Ovary (tissue), 10 donors: ENCODE measurements at places on chromosomes 2 and 18.

- no peak overlapping the region for H3K4me3 ChIP-seq
- no peak for DNase-seq
- no peak overlapping the region for H3K27ac ChIP-seq
These were observed 25.7 kb downstream of the SGPP2 start for GRCh38 chr2:222450021-222450420.

DNA sequence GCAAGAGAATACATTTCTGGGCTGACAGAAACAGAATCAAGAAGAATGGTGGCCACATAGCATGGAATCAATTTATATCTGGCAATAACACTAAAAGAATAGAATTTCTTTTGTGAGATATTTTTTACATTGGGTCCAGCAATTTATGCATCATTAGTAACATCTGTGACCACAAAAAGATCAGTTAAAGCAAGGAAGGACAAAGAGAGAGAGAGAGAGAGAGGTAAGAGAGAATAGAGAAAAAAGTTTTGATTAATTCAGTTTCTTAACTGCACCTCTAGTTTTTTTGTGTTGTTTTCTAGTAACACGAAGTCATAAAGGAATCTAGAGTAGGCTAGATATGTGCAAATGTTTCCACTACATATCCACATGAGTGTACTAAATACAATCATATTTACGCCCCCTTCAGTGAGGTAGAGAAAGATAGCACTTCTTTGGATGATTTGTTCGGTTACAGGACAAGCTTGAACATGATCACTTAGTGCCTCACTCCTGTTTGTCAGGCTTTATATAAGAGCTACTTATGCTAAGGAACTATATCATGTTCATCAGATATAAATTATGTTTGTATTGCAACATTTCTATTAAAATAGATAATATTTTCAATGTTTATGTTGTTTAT is 247.4 kb upstream of the COL3A1 start:
- no peaks in the 10 kb centered on the region for H3K4me1 ChIP-seq
- no peaks in the 10 kb centered on the region for H3K36me3 ChIP-seq
- no peak overlapping the region for H3K27ac ChIP-seq
- no peaks in the 10 kb centered on the region for H3K27me3 ChIP-seq
- DNase-seq: no peak

DNA sequence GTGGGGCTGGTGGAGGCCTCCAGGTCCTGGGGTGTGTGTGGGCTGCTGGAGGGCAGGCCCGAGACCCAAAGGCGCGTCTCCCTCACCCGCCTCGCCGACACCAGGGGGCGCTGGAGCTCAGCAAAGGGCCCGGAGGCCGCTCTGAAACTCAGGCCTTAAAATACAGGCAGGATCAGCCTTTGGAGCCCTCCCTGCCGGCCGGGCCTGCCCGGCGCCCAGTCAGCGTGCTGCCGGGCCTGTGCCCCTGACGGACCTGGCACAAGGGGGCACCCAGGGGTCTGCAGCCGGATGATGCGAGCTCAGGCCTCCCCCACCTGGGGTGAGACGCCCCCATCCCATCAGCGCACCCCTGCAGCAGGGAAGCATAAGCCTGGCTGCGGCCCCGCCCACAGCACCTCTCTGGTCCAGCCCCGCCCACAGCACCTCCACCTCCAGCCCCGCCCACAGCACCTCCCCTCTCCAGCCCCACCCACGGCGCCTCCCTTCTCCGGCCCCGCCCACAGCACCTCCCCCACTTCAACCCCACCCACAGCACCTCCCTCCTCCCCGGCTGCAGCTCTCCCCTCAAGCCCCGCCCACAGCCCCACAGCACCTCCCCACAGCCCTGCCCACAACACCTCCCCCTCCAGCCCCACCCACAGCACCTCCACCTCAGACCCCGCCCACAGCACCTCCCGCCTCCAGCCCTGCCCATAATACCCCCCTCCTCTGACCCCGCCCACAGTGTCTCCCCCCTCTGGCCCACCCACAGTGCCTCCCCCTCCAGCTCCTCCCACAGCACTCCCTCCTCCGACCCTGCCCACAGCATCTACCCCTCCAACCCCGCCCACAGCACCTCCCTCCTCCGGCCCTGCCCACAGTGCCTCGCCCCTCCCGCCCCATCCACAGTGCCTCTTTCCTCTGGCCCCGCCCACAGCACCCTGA is 92.8 kb upstream of the OTOS start:
- H3K27me3 ChIP-seq: no peaks in the 10 kb centered on the region
- no peaks in the 10 kb centered on the region for H3K36me3 ChIP-seq
- H3K4me1 ChIP-seq: peaks cover 27% of the 10 kb centered on the region
- DNase-seq: peak; percentile 91
- peak overlapping the region; percentile 28 for H3K4me3 ChIP-seq

- no peak overlapping the region for H3K27ac ChIP-seq
- H3K36me3 ChIP-seq: no peaks in the 10 kb centered on the region
- no peaks in the 10 kb centered on the region for H3K27me3 ChIP-seq
- no peak overlapping the region for H3K4me3 ChIP-seq
These were observed 187.5 kb downstream of the TWIST2 start for GRCh38 chr2:239035361-239035814.

DNA sequence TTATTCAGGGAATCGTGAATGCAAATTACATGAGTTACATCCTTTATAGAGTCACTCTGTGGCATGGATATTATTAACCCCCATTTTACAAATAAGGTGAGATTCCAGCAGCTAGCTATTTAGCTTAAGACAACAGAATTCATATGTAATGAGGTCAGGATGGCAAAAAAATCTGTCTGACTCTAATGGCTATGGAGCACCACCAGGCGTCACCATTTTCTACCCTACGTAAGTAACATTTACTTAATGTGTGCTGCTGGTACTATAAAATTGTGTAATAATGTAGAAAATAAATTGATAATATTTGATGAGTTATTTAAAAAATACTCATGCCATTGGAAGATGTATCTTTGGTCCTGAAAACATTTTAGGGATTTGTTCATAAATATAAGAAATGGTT is 2040.1 kb upstream of the LRRTM1 start:
- H3K4me3 ChIP-seq: no peak overlapping the region
- no peaks in the 10 kb centered on the region for H3K36me3 ChIP-seq
- no peak for DNase-seq
- no peak overlapping the region for H3K27ac ChIP-seq
- H3K27me3 ChIP-seq: no peaks in the 10 kb centered on the region

GRCh38 chr18:41072946-41073345 is 882.1 kb upstream of the PIK3C3 start:
- no peak overlapping the region for H3K27ac ChIP-seq
- no peak for DNase-seq
- H3K36me3 ChIP-seq: no peaks in the 10 kb centered on the region
- H3K4me3 ChIP-seq: no peak overlapping the region
- no peaks in the 10 kb centered on the region for H3K27me3 ChIP-seq
- no peaks in the 10 kb centered on the region for H3K4me1 ChIP-seq

GRCh38 chr2:224127871-224128501 is 88.9 kb upstream of the SERPINE2 start:
- no peak overlapping the region for H3K27ac ChIP-seq
- no peak overlapping the region for H3K4me3 ChIP-seq
- DNase-seq: no peak
- H3K27me3 ChIP-seq: no peaks in the 10 kb centered on the region
- no peaks in the 10 kb centered on the region for H3K36me3 ChIP-seq
- H3K4me1 ChIP-seq: no peaks in the 10 kb centered on the region

DNA sequence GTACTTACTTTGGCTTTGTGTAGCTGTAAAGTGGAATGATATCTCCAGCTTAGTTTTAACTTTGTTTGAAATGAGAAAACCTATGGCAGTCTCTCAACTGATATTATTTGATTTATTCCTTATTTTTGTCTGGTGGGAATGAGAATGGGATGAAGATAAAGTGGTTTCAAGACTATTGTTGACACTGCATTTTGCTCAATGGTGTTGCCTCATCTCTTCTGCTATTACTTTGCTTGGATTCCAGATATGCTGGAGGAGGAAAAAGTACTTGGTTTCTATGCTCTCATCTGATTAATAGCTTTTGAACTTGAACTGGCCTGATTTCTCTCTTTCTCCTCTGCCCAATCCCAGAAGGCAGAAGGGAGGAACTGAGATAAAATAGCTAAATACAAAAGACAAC is 198.2 kb downstream of the CTNNA2 start:
- no peak overlapping the region for H3K27ac ChIP-seq
- no peaks in the 10 kb centered on the region for H3K27me3 ChIP-seq
- no peaks in the 10 kb centered on the region for H3K4me1 ChIP-seq
- DNase-seq: no peak
- H3K4me3 ChIP-seq: no peak overlapping the region
